ENCODE measurements at places on chromosomes 16 and 17.

DNA sequence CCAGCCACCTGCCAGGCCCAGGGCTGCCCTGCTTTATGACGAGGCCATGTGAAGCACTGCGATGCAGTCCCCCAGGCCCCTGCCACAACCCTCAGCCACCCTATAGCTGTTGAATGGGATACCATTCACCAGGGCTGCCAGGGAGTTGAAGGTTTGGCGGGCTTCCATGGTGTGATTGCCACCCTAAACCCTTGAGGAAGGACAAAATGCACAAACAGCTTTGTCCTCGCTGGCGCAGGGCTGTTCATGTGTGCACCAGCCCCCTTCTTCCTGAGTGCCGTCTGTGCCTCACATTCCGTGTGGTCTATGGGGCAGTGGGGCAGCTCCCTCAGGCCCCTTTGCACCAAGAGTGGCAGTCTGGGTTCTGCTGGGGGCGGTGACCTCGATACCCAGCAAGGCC, 25.3 kb downstream of the NARF start:
- no peak for DNase-seq

DNA sequence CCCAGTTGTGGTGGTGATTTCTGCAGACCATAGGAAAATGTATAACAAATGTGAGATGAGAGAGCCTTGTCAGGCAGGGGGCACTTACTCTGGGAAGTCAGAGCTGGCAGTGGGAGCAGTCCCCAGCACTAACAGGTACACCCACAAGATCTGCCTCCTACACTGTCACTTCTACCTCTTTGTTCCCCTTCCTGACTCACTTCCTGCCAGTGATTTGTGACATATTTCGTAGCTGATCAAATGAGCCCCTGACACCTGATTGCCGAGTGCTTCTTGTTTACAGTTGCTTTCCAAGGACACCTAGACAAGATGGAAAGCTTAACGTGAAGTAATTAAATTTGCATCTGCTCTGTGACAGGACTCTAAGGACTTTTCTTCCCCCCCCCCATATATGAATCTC, 40.5 kb downstream of the FTO start:
- DNase-seq = no peak

- peak; percentile 61 for DNase-seq
These were observed 2.0 kb downstream of the PPP1R9B start for GRCh38 chr17:50148226-50149090.

DNA sequence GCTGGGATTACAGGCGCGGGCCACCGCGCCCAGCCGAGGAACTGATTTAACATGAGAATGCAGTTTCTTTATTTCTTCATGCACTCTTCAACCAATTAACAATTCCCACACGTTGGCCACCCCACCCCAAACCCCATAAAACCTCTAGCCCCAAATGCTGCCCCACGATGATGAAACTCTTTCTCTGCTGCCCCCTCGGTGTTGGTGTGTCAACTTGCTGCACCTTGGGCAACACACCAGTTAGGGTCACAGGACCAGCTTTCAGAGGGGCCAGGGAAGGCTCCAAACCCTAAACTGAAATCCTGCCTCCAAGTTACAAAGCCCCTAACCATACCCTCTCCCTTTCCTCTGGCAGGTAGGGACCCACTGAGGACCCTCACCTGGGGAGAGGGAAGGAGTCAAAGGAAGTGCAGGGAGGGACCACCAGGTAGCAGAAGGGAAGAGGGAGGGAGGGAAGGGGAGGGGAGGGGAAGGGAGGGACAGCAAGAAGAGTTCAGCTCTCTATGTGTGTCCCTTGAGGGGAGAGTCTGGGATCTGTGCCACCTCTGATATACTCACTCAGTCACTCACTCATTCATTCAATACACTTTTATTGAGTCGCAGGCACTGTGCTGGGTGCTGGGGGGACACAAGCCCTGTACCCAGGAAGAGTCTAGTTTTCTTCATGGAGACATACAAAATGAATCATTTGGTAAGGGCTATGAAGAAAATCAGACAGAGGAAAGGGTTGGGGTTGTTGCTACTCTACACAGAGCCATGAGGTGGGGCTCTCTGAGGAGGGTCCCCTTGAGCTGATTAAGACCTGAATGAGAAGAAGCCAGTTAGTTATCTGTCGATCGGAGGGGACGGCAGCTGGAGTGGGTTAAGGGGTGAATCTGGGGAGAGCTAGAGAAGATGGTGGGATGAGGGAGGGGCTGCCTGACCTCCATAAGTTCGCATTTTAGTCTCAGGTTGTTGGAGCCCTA, 3.9 kb downstream of the PLXDC1 start:
- DNase-seq = no peak

DNA sequence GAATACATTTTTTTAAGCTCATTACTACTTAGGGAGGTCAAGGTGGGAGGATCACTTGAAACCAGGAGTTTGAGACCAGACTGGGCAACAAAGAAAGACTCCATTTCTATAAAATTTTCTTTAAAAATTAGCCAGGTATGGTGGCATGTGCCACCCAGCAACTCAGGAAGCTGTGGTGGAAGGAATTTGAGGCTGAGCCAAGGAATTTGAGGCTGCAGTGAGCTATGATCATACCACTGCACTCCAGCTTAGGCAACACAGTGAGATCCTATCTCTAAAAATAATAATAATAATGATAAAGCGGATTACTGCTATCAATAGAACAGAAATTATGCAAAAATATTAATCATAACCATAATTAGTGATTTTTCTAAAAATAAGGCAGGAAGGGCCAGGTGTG, 170.3 kb downstream of the COPRS start:
- peak; percentile 56 for DNase-seq

- peak; percentile 56 for DNase-seq
These were observed at the start of gene EFNB3 for GRCh38 chr17:7704601-7705268. Gene EFNB3 (plus strand): TSS chr17:7705202. CDS start chr17:7705599, 397 bp downstream.

- peak; percentile 56 for DNase-seq
These were observed 2.3 kb downstream of the TOP2A start for GRCh38 chr17:40415390-40415789.

Data from EH (cell line).